ENCODE measurements at places on chromosomes 5 and 9. TPM values are rescaled to one million over a fixed set of nuclear protein-coding genes. Genes with fewer than 3 reads are reported as not detected.

DNA sequence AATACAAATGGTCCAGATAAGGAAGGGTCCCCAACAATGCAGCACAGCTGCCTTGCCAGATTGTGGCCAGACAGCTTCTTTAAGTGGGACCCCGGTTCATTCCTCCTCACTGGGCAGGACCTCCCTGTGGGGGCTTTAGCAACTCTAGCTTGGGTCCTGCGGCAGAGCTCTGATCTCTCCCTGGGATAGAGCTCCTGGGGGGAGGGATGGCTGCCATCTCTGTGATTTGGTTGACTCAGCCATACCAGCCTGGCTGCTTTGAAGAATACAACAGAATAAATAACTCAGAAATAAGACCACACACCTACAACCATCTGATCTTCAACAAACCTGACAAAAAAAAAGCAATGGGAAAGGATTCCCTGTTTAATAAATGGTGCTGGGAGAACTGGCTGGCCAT is 22.7 kb upstream of the ROR2 start:
- no peaks in the 10 kb centered on the region for H3K4me1 ChIP-seq
- no peak overlapping the region for H3K4me3 ChIP-seq

DNA sequence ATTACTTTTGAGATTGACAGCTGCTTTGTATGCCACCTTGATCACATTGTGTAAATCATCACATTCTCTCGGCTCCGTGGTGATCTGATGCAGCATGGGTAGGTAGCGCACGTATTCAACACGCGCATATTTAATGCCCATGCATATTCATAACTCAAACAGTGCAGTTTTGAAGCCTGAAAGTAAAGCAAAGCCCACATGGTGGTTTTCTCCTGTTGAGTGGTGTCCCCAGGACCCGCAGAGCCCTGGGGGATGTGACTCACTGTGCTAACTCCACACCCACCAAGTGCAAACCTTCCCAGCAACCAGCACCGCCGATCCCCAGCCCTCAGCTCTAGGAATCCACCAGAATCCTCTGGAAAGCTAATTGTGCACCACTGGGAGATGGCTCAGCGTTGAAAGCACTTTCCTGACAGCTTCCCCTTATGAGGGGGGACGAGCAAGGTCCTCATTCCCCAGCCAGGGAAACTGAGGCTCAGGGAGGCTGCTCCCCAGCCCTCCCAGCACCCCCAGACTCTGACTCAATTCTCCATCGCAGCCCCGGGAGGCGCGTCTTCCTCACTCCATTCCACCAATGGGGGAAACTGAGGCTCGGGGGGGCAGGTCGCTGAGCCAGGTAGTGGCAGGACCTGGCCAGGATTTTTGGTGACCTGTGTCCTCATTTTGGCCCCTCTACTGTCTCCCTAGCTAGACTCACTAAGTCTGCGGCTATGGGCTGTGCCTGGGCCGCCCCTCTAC is 46.4 kb downstream of the SARDH start:
- DNase-seq: no peak
- peaks cover 11% of the 10 kb centered on the region for H3K4me1 ChIP-seq
- no peaks in the 10 kb centered on the region for H3K27me3 ChIP-seq
- no peak overlapping the region for H3K27ac ChIP-seq
- no peak overlapping the region for H3K4me3 ChIP-seq

GRCh38 chr9:34334337-34334824 is 5.0 kb downstream of the NUDT2 start:
- DNase-seq: no peak
- H3K4me3 ChIP-seq: no peak overlapping the region
- H3K36me3 ChIP-seq: peaks cover 4% of the 10 kb centered on the region
- H3K27ac ChIP-seq: no peak overlapping the region
- no peaks in the 10 kb centered on the region for H3K27me3 ChIP-seq

DNA sequence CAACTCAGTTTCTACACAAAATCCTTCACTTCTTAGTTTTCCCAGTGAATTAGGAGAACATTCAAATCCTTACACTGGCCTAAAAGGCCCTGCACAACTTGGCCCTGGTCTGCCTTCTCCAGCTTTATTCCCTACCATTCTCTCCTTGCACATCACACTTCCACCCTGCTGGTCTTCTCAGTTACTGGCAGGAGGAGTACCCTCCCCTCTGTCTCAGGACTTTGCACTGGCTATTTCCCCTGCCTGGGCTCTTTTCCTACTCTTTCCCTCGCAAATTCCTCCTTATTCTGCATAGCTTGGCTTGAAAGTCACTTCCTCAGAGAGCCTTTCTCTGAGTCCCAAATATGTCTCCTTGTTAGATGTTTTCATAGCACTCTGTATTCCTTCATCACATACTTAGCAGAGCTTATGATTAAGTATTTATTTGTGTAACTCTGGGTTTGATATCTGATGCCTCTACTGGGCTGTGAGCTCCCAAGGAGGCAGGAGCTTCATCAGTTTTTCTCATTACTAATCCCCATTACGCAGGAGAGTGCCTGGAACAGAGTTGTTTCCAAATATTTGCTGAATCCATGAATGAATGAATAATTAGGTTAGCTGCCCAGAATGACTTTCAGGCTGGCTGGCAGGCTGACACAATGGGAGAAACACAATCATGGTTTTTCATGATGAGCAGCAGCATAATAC is 159.8 kb upstream of the KLF9 start:
- H3K27me3 ChIP-seq: no peaks in the 10 kb centered on the region
- no peak for DNase-seq
- H3K27ac ChIP-seq: peak overlapping the region; percentile 22
- H3K4me1 ChIP-seq: peaks cover 13% of the 10 kb centered on the region

DNA sequence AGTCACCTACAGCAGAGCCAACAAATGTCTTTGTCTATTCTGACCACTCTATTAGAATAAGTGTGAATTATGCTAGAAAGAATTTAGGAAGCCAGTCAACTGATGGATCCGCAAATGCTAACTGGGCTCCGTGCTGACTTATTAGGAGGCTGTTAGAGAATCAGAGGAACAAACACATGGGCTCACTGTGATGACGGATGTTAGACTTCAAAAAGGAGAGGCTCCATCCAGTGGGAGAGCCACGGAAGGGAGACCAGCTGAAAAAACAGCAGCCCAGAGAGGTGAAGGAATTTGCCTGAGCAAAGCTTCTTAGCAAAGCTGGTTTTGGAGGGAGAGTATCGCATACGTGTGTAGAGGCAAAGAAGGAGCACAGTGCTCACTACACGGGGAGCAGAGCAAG is 5.8 kb upstream of the TGFBI start:
- H3K4me3 ChIP-seq: no peak overlapping the region
- no peaks in the 10 kb centered on the region for H3K36me3 ChIP-seq
- peaks cover 24% of the 10 kb centered on the region for H3K27me3 ChIP-seq
- DNase-seq: no peak
- H3K4me1 ChIP-seq: no peaks in the 10 kb centered on the region

GRCh38 chr9:75715360-75715759 is 175.1 kb upstream of the PCSK5 start:
- no peaks in the 10 kb centered on the region for H3K4me1 ChIP-seq
- H3K36me3 ChIP-seq: no peaks in the 10 kb centered on the region
- no peak overlapping the region for H3K27ac ChIP-seq
- no peak for DNase-seq

DNA sequence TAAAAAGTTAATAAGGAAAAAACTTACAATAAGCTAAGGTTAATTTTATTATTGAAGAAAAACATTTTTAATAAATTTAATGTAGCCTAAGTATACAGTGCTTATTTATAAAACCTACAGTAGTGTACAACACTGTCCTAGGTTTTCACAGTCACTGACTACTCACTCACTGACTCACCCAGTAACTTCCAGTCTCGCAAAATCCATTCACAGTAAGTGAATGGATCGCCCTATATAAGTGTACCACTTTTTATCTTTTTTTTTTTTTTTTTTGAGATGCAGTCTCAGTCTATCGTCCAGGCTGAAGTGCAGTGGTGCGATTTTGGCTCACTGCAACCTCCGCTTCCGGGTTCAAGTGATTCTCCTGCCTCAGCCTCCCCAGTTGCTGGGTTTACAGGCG is 47.7 kb downstream of the FNIP1 start:
- no peak overlapping the region for H3K4me3 ChIP-seq
- H3K27me3 ChIP-seq: no peaks in the 10 kb centered on the region

GRCh38 chr5:116135344-116135743 is 50.5 kb downstream of the COMMD10 start:
- no peak overlapping the region for H3K27ac ChIP-seq
- DNase-seq: peak; percentile 31
- no peak overlapping the region for H3K4me3 ChIP-seq
- H3K4me1 ChIP-seq: peaks cover 19% of the 10 kb centered on the region

DNA sequence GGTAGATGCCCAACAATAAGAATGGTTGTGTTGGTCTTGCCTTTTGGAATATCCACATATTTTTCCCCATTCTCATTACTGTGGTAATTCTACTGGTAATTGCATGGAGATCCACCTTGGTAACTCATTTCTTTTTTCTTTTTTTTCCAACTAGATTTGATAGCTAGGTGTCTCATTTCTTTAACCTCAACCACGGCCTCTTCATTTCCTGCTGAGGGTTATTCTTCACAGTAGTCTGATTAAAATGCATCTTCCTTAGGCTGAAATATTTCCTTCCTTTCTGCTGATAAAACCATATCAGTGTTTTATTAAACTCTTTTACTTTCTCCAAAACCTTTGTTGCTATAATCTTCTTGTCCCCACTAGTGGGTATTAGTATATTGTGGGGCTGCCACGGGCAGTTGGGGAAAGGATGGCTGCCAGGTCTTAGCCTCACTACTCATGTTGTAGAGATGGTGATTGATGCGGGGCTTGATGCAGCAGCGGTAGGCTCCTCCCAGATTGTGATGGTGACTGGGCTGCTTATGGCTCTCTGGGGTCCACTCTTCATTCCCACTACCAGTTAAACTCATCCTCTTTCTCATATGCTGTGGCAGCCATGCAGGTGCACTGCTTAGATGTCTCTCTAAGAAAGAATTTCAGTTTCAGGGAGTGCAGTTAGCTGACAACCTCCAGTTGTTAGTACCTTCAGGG is 35.9 kb downstream of the KIF2A start:
- peaks cover 50% of the 10 kb centered on the region for H3K4me1 ChIP-seq
- H3K4me3 ChIP-seq: no peak overlapping the region
- DNase-seq: peak; percentile 30

DNA sequence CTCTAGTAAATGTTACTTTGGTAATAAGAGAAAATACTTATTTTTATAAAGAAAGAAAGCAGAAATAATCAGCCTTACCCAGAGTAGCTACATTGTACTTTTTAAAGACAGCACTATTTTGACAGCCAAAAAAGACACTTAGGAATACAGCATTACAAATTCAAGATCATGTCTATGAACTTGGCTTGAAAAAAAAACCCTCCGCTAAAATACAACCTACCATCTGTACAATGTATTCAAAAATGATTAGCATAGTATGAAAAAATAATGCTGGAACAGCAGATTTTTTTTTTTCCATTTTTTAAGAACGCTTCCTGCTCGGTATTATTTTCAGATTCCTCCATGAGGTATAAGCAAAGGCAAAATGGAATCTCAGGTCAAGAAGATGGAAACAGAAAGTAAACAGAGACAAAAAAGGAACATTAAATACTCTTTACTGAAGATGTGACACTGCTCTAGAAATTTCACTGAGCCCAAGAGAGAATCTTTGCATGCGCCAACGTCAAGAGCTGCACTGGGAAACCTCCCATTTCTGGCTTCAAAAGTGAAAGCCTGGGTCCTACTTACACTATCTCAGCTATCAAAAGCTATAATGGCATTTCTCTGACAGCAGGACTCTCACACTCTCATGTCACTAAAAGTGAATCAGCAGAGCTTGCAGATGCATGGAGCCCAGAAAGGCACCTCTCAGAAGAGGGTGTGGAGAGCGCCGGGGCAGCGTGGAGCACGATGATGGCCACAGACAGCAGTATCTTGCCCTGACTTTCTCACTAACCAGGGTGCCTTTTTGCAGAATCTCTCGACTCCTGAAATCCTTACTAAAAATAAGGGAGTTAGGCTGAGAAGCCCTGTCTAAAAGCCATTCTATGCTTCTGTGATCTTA is 167.4 kb downstream of the ELAVL2 start:
- no peak overlapping the region for H3K4me3 ChIP-seq
- no peaks in the 10 kb centered on the region for H3K4me1 ChIP-seq
- no peaks in the 10 kb centered on the region for H3K36me3 ChIP-seq
- DNase-seq: no peak
- no peak overlapping the region for H3K27ac ChIP-seq
- H3K27me3 ChIP-seq: no peaks in the 10 kb centered on the region

GRCh38 chr5:1014781-1015221 is 6.2 kb downstream of the NKD2 start:
- peaks cover 10% of the 10 kb centered on the region for H3K4me1 ChIP-seq
- H3K4me3 ChIP-seq: no peak overlapping the region
- peaks cover 23% of the 10 kb centered on the region for H3K27me3 ChIP-seq

- no peaks in the 10 kb centered on the region for H3K4me1 ChIP-seq
- H3K36me3 ChIP-seq: no peaks in the 10 kb centered on the region
- no peaks in the 10 kb centered on the region for H3K27me3 ChIP-seq
- H3K4me3 ChIP-seq: no peak overlapping the region
- DNase-seq: no peak
Observed at GRCh38 chr5:19920761-19921160, 67.2 kb downstream of the CDH18 start.

DNA sequence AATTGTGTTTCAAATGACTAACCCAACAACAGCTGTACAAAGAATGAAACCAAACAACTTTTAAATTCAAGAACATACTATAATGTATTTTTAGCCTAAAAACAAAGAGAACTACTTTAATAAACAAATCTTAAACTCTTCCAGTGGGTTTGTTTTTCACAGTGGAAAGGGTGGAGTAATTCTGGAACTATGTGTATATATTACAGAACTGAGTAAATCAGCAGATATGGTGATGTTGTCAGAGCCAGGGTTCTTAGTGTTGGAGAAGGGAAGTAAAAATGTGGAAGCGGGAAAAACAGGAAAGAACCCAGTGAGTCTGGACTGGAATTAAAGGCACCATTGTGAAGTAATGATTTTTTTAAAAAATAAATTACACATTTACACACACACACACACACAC is 144.9 kb downstream of the CDK5RAP2 start:
- no peak overlapping the region for H3K4me3 ChIP-seq
- H3K27me3 ChIP-seq: no peaks in the 10 kb centered on the region
- no peak overlapping the region for H3K27ac ChIP-seq
- no peaks in the 10 kb centered on the region for H3K4me1 ChIP-seq
- no peak for DNase-seq
- H3K36me3 ChIP-seq: peaks cover 48% of the 10 kb centered on the region

GRCh38 chr9:101398930-101399642 is 435 bp downstream of the ZNF189 start:
- peak overlapping the region; percentile 92 for H3K4me3 ChIP-seq
- H3K36me3 ChIP-seq: peaks cover 72% of the 10 kb centered on the region
- H3K27ac ChIP-seq: peak overlapping the region; percentile 97
- H3K27me3 ChIP-seq: no peaks in the 10 kb centered on the region
- DNase-seq: peak; percentile 13
- peaks cover 65% of the 10 kb centered on the region for H3K4me1 ChIP-seq

- H3K27ac ChIP-seq: no peak overlapping the region
- no peak for DNase-seq
- H3K27me3 ChIP-seq: no peaks in the 10 kb centered on the region
- H3K36me3 ChIP-seq: peaks cover 20% of the 10 kb centered on the region
- no peaks in the 10 kb centered on the region for H3K4me1 ChIP-seq
Observed at GRCh38 chr9:92654481-92655301, 15.2 kb downstream of the IPPK start.

The STPG3 gene
- total RNA-seq: not detected

The NIPAL4 gene
- total RNA-seq: 10.1 TPM

The TAF11L14 gene
- not detected for total RNA-seq

The IRX1 gene
- not detected for total RNA-seq

The ITGA2 gene
- total RNA-seq: 2.0 TPM

The C9orf50 gene
- not detected for total RNA-seq

The SEC24A gene
- 18.5 TPM for total RNA-seq

The PCDHA12 gene
- not detected for total RNA-seq

The HBEGF gene
- total RNA-seq: 9.1 TPM

The NEURL1B gene
- total RNA-seq: 0.57 TPM

The PCDH12 gene
- 1.1 TPM for total RNA-seq

The MVB12B gene
- 2.6 TPM for total RNA-seq

The GPR151 gene
- total RNA-seq: not detected

The UNC13B gene
- total RNA-seq: 6.4 TPM

The SLC34A3 gene
- total RNA-seq: not detected

The CATSPER3 gene
- total RNA-seq: 0.32 TPM

The ECSCR gene
- 0.81 TPM for total RNA-seq

The GRK6 gene
- total RNA-seq: 133 TPM
